ENCODE measurements at places on chromosomes 3 and 15.
A peak's percentile ranks its signal among the peaks of the same experiment; 100 is the strongest.

DNA sequence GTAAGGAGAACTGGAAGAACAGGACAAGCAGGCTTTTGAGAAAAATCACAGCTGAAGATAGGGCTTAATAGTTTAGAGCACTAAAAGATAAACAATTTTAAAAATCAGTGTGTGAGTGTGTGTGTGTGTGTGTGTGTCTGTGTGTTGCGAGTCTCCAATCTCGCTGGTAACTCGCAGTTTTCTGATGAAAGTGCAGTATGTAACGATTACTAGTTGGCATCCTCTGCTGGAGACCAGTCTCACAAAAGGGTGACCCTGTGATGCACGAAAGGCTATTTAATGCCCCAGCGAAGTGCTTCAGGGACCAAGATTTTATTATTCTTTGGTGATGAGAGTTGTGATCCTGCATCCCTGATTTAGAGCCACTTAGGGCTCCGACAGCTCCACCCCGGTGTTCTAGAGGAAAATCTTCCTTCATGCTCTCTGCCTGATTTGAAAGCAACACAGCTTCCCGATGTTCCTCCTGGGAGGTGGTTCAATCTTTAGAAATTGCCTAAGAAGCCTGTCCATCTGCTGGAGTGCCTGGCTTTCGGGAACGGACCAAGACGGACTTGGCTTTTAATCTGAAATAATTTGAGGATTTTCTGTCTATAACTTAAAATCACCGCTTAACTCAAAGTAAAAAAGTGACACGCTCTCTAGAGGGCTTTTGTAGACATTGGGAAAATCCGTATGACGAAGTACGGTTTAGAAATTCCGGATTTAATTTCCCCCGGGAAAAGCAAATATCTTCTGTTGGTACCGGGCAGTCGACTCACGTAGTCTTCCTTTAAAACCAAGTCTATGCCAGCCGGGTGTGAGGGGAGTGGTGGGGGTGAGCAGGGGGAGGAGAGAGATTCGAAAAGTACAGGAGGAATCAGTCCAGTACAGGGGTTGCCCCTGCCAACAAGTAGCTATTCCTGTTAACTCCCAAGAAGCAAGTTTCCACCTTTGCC, 1.1 kb upstream of the ALCAM start:
- peak; percentile 94 for DNase-seq

- DNase-seq: no peak
These were observed 437.2 kb downstream of the MFSD1 start for GRCh38 chr3:159239059-159239458.

- DNase-seq: no peak
These were observed 474.1 kb downstream of the FOXP1 start for GRCh38 chr3:71109241-71109976.

- no peak for DNase-seq
These were observed 37.3 kb downstream of the RARB start for GRCh38 chr3:25465266-25465860.

DNA sequence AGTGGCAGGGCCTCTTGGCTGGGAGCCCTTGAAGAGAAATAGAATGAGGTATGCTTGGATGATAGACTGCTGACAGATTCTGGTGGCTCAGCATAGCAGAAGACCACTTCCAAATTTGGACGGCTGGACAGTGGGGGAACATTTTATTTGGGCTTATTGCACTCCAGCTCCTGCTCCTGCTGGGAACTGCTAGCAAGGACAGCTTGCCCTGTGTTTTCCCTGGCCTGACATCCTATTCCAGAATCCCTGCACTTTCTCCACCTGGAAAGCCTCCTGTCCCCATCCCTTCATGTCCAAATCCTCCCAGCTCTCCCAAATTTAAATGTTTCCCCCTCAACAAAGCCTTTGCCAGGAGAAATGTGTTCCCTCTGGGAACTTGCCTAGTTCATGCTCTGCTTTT, 9.8 kb upstream of the COLQ start:
- DNase-seq: no peak

DNA sequence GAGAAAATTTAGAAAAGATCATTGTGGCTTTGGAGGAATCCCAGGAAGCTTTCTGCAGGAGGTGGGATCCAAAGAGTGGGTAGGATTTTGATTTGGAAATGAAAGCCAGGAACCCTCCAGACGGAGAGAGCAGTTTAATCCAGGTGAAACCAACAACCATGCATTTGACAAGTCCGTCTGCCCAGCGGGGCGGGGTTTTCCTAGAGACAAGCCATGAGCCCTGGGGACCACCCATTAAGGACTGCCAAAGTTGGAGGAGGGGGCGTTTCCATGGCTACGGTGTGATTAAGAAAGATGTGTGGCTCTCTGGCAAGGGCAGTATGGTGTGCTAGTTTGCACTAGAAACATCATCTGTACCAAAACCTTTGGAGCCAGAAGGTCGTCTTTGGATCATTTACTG, 53.4 kb downstream of the SRGAP3 start:
- DNase-seq: no peak

DNA sequence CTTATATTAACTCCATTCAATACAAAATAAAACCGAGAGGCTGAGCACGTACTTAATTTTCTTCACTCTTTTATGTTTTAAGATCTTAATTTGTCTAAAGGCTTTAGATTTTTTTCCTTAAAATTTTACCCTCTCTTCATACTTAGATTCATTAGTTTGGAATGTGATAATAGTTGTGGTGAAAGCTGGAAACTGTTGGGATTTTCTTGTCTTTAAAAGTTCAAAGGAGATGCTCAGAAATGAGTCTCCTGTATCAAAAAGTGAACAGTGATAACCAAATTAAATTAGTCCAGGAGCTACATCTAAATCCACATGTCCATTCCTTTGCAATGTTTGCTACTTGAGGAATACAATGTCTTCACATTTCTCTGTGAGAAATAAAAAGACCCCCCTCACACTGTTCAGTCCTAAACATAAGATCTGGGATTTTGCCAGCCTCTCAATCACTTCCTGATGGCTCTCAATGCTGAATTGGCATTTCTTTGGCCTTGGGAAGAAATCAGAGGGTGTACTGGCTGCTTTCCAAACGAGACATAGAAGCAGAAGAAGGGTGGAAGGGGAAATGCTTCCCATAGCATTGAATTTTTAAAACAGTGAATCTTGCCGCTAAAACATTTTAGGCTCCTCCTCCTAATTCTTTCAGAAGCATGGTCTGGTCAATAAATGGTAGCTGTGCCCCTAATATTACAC, 245.0 kb downstream of the SHOX2 start:
- DNase-seq: no peak

GRCh38 chr3:15899388-15899787, 101.6 kb upstream of the ANKRD28 start:
- DNase-seq: no peak

GRCh38 chr3:147652651-147653366, 243.6 kb downstream of the ZIC1 start:
- DNase-seq: no peak

DNA sequence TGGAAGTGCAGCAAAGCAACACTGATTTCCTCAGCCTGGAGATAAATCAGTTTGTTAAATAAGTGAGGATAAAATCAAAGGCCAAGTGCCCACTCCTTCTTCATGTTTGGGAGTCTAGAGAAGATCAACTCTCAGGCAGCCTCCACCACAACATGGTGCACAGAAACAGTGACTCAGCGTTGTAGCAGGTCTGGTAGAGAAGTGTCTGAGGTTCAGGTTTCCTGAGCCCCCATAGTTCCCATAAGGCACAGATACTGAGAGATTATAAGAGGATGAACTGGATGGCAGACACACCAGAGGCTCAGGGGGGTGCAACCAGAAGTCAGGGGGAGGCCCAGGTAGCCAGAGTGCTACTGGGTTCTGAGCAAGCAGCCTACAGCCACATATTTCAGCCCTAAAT, 166.7 kb downstream of the FRMD5 start:
- DNase-seq: no peak

- no peak for DNase-seq
These were observed 999 bp upstream of the KIF7 start for GRCh38 chr15:89656116-89656815.

GRCh38 chr15:34019369-34019990, 19.5 kb downstream of the AVEN start:
- no peak for DNase-seq

DNA sequence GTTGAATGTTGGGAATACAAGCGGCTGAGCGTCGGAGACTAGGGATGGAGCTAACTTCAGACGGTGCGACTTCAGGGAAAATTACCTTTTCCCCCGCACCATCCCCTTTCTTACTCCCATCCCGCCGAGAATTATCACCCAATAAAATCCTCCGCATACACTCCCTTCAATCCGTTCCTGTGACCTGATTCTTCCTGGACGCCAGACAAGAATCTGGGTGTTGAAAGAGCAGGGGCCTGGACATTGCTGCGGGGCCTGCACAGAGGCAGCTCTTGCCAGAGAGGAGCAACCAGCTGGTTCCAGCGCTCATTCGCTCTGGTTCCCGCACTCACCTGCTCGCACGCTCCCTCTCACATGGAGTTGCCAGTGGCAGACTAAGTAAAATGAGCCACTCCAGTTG, 241.9 kb downstream of the ALCAM start:
- DNase-seq: no peak

GRCh38 chr3:184806567-184807271, 5.2 kb upstream of the VPS8 start:
- DNase-seq: no peak

- peak; percentile 73 for DNase-seq
These were observed 754.4 kb upstream of the GOLIM4 start for GRCh38 chr3:168850109-168850508.

All from NCI-H146 (cell line).